Astrocyte of the hippocampus (primary cell): ENCODE measurements at places on chromosomes 16 and 17.

DNA sequence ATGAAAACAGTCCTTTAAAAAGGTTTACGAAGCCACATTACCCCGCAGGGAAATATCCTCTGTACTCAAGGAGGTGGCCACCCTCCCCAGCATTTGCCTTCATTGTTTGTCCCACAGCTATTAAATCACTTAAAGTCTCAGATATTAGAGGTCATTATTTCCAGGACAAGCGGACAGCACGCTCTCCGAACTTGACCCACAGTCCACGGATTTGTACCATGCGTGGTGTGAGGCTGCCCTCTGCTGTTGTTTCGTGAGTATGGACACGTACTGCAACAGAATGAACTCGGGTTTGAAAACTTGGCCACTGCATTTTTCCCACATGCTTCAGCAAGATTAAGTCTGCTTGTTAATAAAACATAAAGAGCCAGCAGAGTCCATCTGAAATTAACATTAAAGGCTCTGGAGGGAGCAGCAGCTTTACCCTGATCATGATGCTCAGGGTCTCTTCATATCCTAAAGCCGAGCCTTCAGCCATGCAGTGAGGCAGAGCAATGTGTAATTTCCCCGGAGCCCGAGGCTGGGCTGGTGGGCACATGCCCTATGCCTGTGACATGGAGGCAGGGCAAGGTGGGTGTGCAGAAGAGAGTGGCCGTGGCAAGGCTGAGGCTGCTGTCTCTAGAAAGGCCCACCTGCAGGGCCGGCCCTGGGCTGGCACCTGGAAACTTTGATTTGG is 19.7 kb downstream of the MEAK7 start:
- DNase-seq: peak; percentile 77

DNA sequence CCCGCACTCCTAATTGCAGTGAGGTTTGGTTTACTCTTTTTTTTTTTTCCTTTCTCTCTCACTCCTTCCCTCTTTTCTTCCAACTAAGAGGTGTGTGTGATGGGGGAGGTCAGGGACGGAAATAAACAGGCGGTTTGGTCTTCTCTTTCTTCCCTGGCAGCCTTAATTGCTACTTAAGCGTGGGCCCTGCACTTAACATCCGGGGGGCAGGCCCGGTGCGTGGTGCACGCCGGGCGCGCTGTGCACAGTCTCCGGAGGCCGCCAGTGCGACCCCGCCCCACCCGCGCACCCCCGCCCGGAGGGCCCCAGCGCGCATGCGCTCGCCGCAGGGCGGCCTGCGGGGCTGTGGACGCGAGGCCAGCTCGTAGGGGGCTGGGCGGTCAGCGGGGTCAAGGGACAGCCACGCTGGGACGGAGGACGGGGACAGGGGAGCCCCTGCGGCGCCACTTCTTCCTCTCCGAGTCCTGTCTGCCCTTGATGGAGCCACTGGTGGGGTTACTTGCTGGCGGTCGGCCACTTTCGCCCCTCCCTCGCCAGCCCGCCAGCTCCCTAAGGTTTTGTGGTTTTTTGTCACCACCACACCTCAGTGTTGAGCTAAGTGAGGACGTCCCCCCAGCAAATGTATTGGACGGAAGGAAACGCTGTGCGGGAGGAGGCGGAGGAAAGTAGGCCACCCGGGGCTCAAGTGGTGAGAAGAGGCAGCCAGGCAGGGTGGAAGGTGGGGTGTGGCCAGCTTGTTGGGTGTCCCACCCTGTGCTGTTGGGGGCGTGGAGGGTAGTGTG is 120.9 kb downstream of the MRM1 start:
- peak; percentile 65 for DNase-seq

- DNase-seq: no peak
Observed at GRCh38 chr17:73267648-73268537, 6.2 kb upstream of the CPSF4L start.

DNA sequence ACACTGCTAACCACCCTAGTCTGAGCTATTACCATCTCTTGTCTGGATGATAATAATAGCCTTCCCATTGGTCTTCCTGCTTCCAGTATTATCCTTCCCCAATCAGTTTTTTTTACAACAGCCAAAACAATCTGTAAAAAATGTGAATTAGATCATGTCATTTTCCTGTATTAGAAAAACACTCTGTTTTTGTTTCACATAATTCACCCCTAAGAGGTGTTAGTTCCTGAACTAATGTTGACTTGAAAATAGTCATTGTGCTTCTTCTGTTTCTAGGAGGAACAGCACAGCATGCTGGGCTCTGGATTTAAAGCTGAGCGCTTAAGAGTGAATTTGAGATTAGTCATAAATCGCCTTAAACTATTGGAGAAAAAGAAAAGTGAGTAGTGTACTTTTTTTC is 20.0 kb downstream of the IST1 start:
- no peak for DNase-seq

GRCh38 chr17:60305141-60305540 is 86.8 kb downstream of the USP32 start:
- DNase-seq: no peak

DNA sequence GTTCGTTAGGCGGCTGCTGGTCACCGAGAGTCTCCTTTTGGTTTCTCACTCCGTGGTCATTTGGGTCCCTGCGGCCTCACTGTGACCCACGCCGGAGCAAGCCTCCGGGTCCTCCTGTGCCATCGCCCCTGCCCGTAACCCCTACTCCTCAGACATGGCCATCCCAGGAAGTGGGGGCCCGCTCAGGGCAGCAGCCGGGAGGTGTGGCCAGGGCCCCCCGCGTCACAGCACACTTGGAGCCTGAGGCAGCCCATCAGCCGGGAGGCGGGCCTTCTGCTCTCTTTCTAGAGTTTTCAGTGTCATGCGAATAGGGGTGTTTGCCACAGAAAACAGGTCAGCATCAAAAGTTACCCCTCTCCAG is 7.9 kb upstream of the WFIKKN1 start:
- DNase-seq: no peak

DNA sequence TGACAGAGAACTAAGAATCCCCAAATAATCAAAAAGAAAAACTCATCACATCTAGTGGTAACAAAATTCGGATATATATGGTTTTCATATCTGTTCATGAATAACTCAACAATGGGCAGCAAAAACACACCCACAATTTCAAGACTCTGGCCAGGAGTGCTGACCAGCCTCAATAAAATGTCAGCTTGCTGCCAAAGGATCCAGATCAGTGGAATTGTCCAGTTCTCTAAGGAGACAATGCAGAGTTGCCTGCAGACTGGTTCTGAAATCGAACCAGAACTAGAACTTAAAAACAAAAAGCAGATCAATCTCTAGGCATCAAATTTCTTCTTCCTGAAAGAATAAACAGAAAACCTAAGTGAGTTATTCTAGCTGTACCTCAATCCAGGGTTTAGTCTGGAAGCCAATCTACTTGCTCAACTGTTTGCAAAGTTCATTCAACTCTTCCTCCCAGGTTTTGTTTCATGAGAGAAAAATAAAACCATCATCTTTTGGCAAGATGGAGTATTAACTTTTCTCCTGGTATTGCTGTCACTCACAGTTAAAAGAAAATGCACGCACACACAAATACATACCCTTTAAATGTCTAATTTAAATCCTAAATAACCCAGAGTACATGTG is 61.0 kb downstream of the CFDP1 start:
- DNase-seq: peak; percentile 45

DNA sequence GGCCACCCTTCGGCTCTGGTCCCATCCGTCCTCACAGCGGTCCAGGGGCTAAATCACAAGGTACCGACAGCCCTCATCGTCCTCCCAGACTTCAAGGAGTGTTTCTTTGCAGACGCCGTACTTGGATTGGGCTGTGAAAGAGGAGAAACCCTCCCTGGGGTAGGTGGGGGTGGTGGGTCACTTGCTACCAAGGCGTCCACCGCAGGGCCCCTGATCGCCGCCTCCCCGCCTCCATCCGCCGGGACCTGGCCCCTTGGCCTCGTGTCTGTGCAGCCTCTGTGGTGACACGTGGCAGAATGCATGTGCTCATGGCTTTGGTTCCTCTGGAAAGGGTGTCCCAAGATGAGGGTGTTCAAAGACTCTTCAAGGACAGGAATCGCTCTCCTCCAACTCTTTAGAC is 151.4 kb downstream of the BANP start:
- DNase-seq: no peak
